ENCODE measurements at places on chromosomes 7 and 10.

- no peak for DNase-seq
Observed at GRCh38 chr10:32023264-32023663, 33.0 kb downstream of the KIF5B start.

DNA sequence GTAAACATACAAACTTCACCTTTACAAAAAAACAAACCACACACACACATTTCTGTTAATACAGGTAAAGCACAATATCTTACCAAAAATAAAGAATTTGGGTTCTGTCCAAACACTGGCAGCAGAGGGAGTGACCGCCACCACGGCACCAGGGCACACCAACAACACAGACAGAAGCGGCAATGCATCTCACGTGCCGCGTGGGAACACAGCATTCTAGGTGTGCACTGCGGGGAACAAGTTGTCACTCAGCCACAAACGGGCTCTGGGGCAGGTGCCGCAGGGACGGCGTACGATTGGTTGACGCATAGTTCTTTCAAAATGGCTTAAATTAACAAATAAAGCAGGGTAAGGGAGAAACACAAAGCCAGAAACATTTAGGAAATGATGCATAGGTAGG lies 22.3 kb downstream of the PDGFA start:
- DNase-seq: no peak

DNA sequence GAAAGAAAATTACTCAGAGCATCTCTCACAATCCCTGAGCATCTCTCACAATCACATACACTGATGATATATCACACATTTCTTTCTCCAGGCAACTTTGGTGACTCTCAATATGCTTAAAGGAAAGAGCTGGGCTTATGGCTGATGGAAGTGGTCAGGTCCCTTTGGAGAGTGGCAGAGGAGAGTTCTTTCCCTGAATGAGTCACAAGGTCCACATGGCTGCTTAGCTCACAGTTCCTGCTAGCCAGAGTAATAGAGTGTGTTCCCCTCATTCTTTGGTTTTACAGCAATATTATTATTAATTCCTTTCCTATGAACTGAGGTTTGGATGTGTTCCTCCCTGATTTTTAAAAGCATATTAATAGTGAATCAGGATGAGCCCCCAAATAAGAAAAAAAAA lies 287.4 kb downstream of the C7orf25 start:
- DNase-seq: no peak

GRCh38 chr7:91080351-91080750 lies 183.9 kb upstream of the FZD1 start:
- no peak for DNase-seq

GRCh38 chr7:39624935-39625694 lies 1.7 kb downstream of the RALA start:
- no peak for DNase-seq

DNA sequence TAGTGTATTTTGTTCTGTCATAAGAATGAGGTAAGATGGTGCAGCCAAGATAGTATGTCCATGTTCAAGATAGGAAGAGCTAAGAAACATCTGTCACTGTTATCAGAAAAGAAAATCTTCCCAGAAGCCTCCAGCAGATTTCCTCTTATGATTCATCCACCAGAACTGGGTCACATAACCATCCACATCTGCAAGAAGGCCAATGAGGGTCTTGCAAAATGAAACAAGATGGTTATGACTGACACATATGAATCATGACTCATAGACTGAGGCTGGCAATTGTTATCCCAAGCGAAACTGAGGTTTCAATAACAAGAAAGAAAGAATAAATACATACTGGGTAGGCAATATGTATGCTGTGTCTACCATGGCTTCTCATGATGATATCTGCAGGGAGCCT lies 30.3 kb downstream of the CCNJ start:
- no peak for DNase-seq

- peak; percentile 38 for DNase-seq
Observed at GRCh38 chr10:71223347-71224058, 11.1 kb downstream of the UNC5B start.

- DNase-seq: no peak
Observed at GRCh38 chr10:103975169-103975568, 8.2 kb downstream of the SLK start.

DNA sequence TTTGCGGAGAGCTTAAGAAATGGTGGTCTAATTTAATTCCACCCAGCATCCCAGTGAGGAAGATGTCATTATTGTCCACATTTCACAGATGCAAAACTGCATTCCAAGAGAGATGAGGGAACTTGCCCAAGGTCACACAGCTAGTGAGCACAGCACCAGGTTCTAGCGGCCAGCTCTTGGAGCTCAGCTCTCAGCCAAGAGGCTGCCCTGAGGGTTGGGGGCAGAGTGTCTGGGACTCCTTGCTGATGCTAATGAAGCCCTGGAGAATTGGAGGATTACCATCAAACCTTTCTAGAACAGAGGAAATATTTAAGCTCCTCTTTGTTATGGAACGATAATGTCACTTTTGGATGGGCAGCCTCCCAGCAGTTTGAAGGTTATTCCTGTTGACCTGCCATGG lies 48.0 kb downstream of the PLPP4 start:
- peak; percentile 45 for DNase-seq

GRCh38 chr10:34780818-34781380 lies 34.2 kb downstream of the PARD3 start:
- DNase-seq: no peak

- DNase-seq: peak; percentile 28
Observed at GRCh38 chr10:96747734-96748550, 27.6 kb upstream of the PIK3AP1 start.

GRCh38 chr7:34034728-34035127 lies 129.4 kb downstream of the BMPER start:
- DNase-seq: no peak

DNA sequence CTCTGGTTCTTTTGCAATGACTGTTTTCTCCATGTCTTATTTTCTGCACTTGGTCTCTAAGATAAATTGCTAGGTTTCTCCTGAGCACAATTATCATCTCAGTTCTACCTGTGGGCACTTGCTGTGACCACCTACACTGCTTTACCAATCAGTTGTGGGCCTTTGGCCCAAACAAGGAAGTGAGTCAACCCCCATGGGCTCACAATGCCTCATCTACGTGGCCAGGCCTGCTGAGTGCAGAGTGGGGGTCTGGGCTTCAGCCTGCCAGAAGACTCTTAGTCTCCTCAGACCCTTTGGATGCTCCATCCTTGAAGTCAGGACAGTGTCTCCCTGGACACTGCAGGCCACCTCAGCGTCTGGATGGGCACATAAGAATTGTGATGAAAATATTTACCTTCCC lies 20.3 kb downstream of the SCART1 start:
- no peak for DNase-seq

DNA sequence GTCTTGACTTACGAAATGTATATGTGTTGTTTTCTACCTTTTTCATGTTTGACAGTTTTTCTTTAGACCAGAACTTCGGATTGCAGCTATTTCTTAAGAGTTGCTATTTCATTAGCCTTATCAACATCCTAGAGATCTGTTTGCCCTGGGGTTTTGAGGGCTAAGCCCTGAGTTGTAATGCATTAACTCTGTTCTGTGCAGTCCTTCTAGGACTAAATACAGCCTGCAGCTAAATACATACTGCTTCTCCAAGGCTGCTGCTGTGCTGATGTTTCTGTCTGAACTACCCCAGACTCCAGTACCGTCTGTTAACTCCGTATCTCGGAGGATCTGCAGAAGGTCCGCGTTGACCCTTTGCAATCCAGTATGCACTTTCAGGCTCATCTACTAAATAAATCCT lies 26.5 kb downstream of the KIAA1217 start:
- no peak for DNase-seq

GRCh38 chr10:60099998-60100747 lies 193.8 kb upstream of the CCDC6 start:
- peak; percentile 68 for DNase-seq

DNA sequence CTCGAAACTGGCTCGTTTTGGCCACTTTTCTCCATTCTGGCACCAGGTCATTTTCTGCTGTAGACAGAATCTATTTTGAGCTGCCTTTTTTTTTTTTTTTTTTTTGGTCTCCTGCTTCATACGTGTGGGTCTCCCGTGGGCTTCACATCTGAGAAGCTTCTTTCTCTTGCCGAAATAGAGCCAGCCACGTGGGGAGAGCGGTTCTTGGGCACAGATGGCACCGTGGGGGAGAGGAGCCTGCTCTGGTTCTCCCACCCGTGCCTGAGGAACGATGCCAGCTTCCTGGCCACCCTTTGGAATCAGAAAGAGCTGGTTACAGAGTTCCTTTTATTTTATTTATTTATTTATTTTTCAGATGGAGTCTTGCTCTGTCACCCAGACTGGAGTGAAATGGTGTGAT lies 48.7 kb upstream of the OCM2 start:
- peak; percentile 52 for DNase-seq

DNA sequence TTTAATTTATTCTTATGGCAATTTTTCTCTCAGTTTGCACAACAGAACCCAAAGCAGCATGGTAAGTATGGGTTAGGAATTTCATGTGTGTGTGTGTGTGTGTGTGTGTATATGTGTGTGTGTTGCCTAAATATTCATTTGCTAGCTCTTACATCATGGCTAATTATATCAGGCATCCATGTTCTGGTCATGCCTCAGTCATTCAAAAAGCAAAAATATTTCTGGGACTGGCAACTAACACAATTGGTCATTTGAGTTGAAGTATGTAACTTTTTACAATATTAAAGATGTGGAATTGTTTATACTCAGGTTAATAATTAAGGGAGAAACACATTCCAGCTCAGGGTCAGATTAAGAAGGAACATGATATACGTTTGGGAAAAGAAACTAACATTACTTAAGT lies 67.6 kb upstream of the PHYHIPL start:
- DNase-seq: no peak

- DNase-seq: no peak
Observed at GRCh38 chr7:4282434-4283223, 399.5 kb upstream of the FOXK1 start.

DNA sequence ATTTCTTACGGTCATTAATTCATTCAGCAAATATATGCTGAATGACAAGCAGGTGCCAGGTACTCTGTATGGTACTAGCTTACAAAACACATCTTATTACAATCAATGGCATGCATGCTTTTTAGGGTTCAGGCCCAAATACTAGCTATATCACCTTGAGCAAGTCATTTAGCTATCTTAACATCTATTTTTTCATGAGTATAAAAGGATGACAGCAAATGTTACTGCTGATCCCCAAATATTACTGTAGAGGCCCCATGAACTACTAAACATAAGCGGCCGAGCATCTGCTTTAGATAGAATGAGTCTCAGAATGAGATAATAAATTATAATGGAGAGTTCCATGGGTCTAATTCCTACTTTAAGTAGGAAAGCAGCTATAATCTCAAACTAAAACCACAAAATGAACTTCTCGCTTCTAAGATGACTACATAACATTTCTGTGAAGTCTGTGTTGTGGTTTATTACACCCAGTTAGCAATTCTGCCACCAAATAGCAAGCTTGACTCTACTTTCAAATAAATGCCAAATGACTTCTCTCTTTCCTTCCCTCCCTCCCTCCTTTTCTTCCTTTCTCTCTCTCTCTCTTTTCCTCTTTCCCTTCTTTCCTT lies 113.7 kb upstream of the LRRN3 start:
- DNase-seq: no peak

DNA sequence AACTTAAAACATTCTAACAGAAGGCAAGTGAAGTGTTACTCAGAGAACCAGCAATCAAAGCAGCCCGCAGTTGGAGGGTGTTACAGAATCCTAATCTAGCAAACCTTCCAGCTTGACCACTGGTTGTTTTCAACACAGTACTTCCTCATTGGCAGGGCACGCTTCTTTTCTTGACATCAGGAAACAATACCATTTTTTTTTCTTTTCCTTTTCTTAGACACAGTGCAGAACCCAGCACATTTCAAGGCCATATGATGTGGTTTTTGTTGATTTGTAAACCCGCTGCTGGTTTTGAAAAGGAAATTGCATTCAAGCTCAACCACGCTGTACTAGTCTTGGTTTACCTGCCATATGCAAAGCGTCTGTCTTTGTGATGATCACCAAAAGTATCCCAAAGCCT lies 33.4 kb downstream of the RHOBTB1 start:
- peak; percentile 29 for DNase-seq

DNA sequence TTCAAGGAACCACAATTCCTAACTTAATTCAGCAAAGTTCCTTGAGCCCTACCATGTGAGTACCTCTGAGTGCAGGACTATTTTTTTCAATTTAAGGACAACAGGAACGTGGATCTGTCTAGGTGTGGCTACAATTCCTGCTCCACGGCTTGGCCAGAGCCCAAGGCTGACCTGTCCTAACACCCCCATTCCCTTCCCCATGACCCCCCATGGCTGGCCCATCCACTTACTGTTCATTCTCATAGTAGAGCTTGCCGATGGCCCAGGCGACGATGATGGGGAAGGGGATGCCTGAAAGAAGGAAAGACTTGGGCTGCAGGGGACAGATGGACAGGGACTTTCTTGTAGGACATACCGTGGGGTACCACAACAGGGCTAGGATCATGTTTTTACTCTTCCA lies 20.3 kb downstream of the CRHR2 start:
- no peak for DNase-seq

GRCh38 chr7:962401-963081 lies 8.1 kb upstream of the ADAP1 start:
- no peak for DNase-seq

GRCh38 chr10:44030132-44030531 lies 354.8 kb downstream of the CXCL12 start:
- DNase-seq: no peak

- DNase-seq: no peak
Observed at GRCh38 chr7:22920672-22921071, 93.3 kb downstream of the HYCC1 start.

GRCh38 chr10:114874827-114875411 lies 53.3 kb downstream of the FHIP2A start:
- DNase-seq: peak; percentile 39

GRCh38 chr7:139820089-139820488 lies 9.0 kb upstream of the TBXAS1 start:
- no peak for DNase-seq

- DNase-seq: no peak
Observed at GRCh38 chr7:121267612-121268011, 61.2 kb upstream of the WNT16 start.

DNA sequence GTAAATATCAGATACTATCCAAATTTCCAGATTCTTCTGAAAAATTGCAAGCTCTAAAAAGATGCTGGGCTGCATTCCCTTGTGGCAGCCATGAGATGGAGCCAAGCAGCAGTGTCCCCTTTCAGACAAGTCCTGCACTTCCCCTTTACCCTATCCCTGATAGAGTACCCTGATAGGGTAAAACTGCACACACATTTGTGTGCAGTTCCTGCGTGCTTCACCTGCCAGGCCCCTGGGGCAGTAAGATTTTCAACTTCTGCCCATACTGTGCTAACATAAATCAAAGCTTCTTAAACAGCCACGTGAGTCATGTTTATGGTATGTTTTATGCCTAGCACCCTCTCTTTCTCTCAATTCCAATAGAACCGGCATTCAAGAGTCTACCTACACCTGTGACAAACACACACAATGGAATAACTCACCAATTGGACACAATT lies 52.2 kb downstream of the IFIT5 start:
- no peak for DNase-seq
